ENCODE measurements at places on chromosomes 3 and 15. TPM values are rescaled to one million over a fixed set of nuclear protein-coding genes. Genes with fewer than 3 reads are reported as not detected.

- DNase-seq = no peak
These were observed 181.3 kb upstream of the CTDSPL start for GRCh38 chr3:37680401-37680800.

DNA sequence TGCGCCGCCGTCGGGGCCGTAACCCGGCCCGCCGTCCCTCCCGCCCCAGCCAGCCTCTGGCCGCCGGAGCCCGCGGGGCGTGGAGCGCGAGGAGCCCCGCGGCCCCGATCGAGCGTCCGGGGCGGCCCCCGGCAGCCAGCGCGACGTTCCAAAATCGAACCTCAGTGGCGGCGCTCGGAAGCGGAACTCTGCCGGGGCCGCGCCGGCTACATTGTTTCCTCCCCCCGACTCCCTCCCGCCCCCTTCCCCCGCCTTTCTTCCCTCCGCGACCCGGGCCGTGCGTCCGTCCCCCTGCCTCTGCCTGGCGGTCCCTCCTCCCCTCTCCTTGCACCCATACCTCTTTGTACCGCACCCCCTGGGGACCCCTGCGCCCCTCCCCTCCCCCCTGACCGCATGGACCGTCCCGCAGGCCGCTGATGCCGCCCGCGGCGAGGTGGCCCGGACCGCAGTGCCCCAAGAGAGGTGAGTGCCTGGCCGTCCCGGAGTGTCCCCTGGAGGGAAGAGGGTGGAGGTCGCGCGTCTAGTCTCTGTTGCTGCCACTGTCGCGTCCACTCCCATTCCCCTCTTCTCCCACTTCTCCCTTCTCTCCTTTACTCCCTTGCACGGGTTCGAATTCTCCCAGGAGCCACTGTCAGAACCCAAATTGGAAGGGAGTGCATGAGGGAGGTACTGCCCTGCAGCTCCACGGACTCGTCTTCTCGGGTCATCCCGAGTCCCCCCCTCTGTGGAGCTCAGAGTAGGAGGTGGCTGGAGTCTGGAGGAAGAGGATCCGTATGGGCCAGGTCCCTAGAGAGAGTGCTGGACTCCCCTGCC, 585 bp downstream of the CSK start:
- DNase-seq = no peak

GRCh38 chr3:117920253-117920898, 1114.3 kb downstream of the IGSF11 start:
- no peak for DNase-seq

DNA sequence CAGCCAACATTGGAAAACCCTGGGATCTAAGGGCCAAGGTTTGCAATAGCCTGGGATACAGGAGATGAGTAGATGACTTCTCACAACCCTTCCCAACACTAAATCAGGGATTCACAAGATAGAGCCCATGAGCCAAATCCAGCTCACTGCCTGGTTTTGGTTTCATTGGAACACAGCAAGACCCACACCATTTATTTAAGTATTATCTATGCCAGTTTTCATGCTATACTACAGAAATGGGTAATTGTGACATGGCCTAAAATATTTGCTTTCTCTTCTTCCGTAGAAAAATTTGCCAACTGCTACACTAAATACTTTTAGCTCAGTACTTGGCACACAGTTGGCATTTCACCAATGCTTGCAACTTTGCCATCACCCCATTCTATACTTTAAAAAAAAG, 132.0 kb upstream of the LMCD1 start:
- no peak for DNase-seq

DNA sequence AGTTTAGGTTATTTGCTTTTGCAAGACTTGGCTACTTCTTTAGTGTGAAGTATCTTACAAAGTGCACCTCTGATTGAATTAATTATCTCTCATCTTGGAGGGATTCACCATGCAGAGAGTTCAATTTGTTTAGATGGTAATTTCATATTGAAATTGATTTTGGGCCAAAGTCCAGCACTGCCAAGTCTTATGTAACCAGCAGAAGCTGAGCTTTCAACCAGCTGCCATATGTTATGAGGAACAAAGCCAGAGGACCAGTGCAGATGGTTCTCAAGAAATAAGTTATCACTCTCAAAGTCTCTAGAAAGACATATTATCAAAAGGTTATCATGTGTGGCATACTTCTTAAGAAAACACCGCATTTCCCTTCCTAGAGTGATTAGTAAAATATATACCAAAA, 29.0 kb downstream of the ABHD6 start:
- no peak for DNase-seq

DNA sequence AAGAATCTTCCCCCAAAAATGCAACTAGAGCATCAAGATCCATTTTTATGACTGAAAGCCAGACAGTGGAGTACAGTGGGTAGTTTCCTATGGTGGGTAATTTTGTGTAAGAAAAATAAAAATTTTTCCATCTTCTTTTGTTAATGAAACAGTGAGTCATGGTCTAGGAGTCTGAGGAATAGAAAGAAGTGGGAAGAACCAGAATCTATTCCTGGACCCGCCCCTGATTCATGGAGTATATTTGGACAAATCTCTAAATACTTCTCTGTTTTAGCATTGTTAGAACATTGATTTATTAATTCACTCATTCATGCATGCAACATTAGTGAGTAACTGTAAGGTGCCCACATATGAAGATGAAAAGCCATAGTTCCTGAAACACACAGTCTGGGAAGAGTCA, 304.5 kb upstream of the GPR149 start:
- DNase-seq = no peak

GRCh38 chr3:54822206-54822605, 105.7 kb downstream of the LRTM1 start:
- DNase-seq = no peak

- no peak for DNase-seq
These were observed 307.5 kb downstream of the PYDC2 start for GRCh38 chr3:191768421-191768820.

DNA sequence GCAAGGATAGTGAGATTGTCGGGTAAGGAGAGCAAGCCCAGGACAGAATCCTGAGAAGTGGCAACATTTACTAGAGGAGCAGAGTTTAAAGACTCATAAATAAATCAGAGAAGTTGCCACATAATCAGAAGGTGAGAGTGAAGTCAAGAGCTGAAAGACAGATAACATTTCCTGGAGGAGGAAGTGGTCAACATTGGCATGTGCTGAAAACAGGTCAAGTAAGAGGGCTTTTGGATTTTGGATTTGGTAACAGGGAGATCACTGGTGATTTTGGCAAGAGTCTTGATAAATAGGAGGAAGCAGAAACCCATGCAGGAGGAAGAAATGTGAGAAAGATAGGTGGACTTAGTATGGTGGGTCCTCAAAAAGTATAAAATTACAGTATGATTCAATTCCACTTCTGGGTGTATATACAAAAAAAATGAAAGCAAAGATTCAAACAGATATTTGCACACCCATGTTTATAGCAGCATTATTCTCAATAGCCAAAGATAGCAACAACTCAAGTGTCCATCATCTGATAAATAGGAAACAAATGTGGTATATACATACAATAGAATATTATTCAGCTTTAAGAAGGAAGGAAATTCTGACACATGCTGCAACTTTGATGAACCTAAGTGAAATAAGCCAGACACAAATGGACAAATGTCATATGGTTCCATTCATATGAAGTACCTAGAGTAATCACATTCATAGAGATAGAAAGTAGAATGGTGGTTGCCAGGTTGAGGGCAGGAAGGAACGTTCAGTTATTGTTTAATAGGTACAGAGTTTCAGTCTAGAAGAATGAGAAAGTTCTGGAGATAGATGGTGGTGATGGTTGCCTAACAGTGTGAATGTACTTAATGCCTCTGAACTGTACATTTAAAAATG, 27.3 kb upstream of the MBNL1 start:
- no peak for DNase-seq

GRCh38 chr3:171565481-171566058, 105.4 kb upstream of the TNIK start:
- DNase-seq = no peak

DNA sequence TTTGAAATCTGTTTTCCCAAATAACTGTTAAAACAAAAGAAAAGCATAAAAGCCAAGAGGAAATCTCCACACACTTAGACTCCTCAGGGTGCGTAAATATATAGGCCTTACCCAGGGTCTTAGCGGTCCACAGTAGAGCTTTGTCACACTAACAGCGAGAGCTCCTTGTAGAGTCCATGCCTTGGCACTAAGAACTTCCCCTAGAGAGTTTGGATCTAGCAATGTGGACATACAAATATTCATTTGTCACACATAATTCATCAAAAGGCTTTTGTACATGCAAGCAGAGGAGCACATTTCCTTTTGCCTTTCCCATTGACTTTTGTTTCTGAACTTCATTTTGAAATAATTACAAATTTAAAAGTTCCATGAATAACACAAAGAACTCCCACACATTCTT, 11.0 kb upstream of the SLMAP start:
- no peak for DNase-seq

- no peak for DNase-seq
These were observed 41.5 kb downstream of the KLHL6 start for GRCh38 chr3:183514021-183514420.

DNA sequence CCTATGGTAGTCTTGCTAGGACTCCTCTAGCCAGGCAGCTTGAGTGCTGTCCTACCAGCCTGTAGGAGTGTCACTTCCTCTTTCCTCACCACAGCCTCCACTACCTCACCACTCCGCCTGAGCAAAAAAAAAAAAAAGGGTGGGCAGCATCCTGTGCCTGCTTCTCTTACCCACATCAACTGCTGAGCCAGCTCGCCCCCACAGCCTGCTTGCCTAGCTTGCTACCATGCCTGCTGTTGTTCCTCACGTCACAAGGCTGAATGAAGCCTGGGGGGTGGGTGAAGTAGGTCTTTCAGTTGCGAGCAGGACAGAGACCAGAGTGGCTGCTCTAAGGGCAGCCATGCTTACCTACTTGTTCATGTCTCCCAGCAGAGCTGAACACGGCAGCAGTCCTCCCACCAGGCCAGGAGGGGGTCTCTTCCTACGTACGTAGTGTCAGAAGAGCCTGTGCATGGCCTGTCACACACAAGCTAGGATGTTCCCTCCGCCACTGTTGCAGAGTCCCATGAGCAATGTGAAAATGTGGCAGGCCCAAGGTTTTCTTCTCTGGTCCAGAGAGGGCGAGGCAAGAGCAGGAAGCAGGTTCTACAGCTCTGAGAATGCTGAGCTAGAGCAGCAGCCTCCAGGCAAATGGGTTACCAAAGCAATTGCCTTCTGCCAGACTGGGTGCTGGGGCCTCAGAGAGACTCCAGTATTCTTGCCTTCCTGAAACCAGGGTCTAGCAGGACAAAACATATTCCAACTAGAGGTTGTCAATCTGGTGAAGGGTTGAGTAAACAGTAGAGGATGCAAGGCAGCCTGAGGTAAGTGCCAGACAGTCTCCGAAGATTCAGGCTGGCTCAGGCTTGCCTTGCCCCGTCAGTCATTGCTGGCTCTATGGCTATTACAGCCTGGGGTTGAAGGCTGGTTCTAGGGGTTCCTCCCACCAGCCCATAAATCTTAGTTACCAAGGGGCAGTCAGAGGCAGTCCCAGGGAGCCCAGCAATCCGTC, 8.1 kb downstream of the PPM1M start:
- DNase-seq = no peak

- DNase-seq = no peak
These were observed 75.2 kb upstream of the HERC1 start for GRCh38 chr15:63908991-63909390.

DNA sequence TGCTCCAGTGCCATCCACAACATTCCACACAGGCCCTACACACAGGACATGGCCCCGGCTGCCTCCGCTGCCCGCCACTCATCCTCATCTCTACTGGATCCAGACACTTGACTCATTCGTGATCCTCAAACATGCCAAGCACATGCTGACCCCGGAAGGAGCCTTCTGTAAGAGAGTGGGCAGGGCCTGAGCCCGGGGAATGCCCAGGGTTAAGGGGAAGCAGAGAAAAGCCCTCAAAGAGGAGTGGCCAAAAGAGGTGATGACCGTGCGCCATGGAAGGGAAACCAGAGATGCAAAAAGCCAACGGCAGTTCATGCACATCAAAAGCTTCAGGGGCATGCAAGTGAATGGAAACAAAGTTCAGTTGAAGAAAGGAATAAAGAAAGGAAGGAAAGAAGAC, 46.1 kb downstream of the RFTN1 start:
- no peak for DNase-seq

- no peak for DNase-seq
These were observed 117.8 kb upstream of the PRICKLE2 start for GRCh38 chr3:64342940-64343688.

- no peak for DNase-seq
These were observed 7.9 kb upstream of the FBXO22 start for GRCh38 chr15:75895731-75896130.

DNA sequence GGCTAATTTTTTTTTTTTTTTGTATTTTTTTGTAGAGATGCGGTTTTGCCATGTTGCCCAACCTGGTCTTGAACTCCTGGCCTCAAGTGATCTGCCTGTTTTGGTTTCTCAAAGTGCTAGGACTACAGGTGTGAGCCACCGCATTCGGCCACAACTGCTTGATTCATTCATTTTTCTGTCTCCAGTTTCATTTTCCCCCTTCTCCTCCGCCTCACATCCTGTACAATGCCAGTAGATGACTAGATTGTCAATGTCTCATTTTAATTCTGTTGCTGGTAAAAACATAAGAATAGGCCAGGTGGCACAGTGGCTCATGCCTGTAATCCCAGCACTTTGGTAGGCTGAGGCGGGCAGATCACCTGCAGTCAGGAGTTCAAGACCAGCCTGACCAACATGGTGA, 12.0 kb upstream of the ZNF592 start:
- DNase-seq = no peak

GRCh38 chr3:13072239-13072599, 1.0 kb downstream of the IQSEC1 start:
- DNase-seq = peak; percentile 33

GRCh38 chr3:178352326-178353005, 183.8 kb upstream of the KCNMB2 start:
- no peak for DNase-seq

DNA sequence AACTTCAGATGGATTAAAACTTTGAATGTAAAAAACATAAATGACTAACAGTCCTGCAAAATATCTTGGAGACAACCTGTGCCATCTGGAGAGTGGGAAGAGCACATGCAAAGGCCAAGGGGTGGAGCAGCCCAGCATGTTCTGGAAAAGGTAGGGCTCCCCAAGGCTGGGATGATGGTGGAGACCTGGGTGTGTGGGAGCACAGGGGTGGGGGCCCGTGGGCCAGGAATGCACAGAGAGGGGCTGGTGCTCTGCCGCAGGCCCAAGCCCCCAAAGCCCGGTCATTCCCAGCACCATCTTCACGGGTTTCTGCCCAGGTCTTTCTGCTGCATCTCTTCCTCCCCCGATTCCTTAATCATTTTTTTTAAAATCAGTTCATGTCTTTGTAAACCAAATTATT, 9.7 kb upstream of the GATA2 start:
- no peak for DNase-seq

- DNase-seq = no peak
These were observed 785 bp upstream of the IFT57 start for GRCh38 chr3:108222853-108223565.

GRCh38 chr15:80654299-80654698, 40.8 kb upstream of the ABHD17C start:
- no peak for DNase-seq

The POU1F1 gene
- not detected for total RNA-seq

The AQR gene
- total RNA-seq = 17.5 TPM

The PGBD4 gene
- total RNA-seq = 3.5 TPM

The ALDH1L1 gene
- total RNA-seq = 36.1 TPM

The CPNE9 gene
- total RNA-seq = not detected

The LRRC34 gene
- 3.5 TPM for total RNA-seq

The CTXND1 gene
- total RNA-seq = 0.11 TPM

The CCK gene
- total RNA-seq = not detected

The ANKDD1A gene
- 28.6 TPM for total RNA-seq

The RGMA gene
- 76.7 TPM for total RNA-seq

The RYK gene
- 13.5 TPM for total RNA-seq

The SOX2 gene
- 2.0 TPM for total RNA-seq

The PLSCR5 gene
- not detected for total RNA-seq

The SLC2A2 gene
- total RNA-seq = not detected

The CAPN3 gene
- 7.1 TPM for total RNA-seq

The KY gene
- 0.43 TPM for total RNA-seq

The GOLGA8J gene
- 0.75 TPM for total RNA-seq

The GRK7 gene
- total RNA-seq = not detected

Measured in ascending aorta (tissue), 2 donors.